ENCODE measurements at places on chromosomes 1 and 21.
A peak's percentile ranks its signal among the peaks of the same experiment; 100 is the strongest.

GRCh38 chr1:204941421-204942338 is 71.0 kb downstream of the NFASC start:
- peak; percentile 7 for DNase-seq

DNA sequence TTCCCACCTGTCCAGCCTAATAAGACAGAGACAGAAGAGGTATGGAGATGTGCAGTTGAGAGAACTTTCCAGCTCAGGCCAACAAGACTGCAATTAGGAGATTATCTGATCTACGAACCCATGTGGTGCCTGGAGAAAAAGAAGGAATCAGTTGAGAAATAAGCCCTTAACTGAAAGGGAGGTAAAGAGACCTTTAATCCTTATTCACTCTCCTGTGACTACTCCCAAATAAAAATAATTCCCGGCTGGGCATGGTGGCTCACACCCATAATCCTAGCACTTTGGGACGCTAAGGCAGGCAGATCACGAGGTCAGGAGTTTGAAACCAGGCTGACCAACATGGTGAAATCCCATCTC is 31.9 kb upstream of the SARS1 start:
- no peak for DNase-seq

DNA sequence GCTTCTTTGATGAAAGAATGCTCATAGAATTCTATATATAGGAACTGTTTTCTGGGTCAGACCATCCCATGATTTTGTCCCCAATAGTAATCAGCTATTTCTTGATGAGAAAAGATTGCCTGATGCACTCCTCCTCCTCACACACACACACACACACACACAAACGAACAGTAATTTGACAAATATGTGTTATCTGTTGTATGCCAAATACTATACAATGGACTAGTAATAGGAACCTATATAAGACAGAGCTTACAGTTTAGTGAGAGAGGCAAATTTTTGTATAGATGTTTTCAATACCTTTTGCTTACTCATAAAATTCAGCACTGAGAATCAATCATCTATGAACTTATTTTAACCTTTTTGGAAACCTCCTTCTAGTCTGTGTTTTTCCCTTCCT is 76.8 kb downstream of the PLA2G4A start:
- no peak for DNase-seq

- no peak for DNase-seq
Measured at GRCh38 chr1:63773815-63774616, at the start of gene ROR1. Gene ROR1 (plus strand): TSS chr1:63774017.

GRCh38 chr1:156523801-156524480 is 23.4 kb upstream of the MEF2D start:
- no peak for DNase-seq

- DNase-seq, result no peak
Measured at GRCh38 chr1:235952950-235953615, 86.4 kb upstream of the LYST start.

DNA sequence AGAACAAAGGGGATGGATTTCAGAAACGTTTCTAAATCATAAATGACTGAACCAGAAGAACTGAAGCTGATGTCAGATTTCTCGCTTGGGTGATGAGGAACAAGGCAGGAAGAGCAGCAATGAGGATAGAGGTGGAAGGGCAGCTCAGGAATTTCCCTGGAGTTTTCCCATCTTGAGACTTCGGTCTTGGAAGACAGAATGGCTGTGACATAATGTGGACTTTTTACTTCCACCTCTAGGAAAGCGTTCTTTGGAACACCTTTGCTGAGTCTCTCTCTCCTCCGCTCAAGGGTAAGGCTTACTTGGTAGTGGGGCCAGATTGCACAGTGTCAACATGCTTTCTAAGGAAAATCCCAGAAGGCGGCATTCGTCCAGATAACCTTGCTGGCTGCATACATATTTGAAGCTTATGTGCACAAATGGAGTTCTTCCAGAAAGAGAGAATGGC is 36.6 kb downstream of the DEGS1 start:
- DNase-seq, result no peak

DNA sequence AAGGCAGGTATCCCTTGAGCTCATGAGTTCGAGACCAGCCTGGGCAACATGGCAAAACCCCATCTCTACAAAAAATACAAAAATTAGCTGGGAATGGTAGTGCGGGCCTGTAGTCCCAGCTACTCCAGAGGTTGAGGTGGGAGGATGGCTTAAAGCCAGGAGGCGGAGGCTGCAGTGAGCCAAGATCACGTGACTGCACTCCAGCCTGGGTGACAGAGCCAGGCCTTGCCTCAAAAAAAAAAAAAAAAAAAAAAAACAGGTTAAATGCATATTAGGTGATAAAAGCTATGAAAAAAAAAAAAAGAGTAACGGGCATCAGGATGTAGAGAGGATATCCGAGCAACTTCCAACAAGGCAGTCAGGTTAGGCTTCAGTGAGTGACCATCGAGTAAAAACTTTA is 2.8 kb upstream of the SRRM1 start:
- no peak for DNase-seq

GRCh38 chr1:3879099-3879498 is 21.0 kb downstream of the C1orf174 start:
- DNase-seq, result no peak
